ENCODE measurements at places on chromosomes 5 and 9. TPM values are rescaled to one million over a fixed set of nuclear protein-coding genes. Genes with fewer than 3 reads are reported as not detected.

GRCh38 chr5:85906460-85906859, 711.3 kb upstream of the COX7C start:
- no peak for DNase-seq
- H3K27ac ChIP-seq, result no peak overlapping the region
- H3K36me3 ChIP-seq, result no peaks in the 10 kb centered on the region
- no peaks in the 10 kb centered on the region for H3K4me1 ChIP-seq
- no peaks in the 10 kb centered on the region for H3K27me3 ChIP-seq

GRCh38 chr9:134978272-134978671, 60.6 kb upstream of the FCN1 start:
- DNase-seq, result no peak
- no peak overlapping the region for H3K4me3 ChIP-seq
- H3K27ac ChIP-seq, result no peak overlapping the region
- H3K36me3 ChIP-seq, result no peaks in the 10 kb centered on the region
- H3K27me3 ChIP-seq, result peaks cover 67% of the 10 kb centered on the region
- no peaks in the 10 kb centered on the region for H3K4me1 ChIP-seq

DNA sequence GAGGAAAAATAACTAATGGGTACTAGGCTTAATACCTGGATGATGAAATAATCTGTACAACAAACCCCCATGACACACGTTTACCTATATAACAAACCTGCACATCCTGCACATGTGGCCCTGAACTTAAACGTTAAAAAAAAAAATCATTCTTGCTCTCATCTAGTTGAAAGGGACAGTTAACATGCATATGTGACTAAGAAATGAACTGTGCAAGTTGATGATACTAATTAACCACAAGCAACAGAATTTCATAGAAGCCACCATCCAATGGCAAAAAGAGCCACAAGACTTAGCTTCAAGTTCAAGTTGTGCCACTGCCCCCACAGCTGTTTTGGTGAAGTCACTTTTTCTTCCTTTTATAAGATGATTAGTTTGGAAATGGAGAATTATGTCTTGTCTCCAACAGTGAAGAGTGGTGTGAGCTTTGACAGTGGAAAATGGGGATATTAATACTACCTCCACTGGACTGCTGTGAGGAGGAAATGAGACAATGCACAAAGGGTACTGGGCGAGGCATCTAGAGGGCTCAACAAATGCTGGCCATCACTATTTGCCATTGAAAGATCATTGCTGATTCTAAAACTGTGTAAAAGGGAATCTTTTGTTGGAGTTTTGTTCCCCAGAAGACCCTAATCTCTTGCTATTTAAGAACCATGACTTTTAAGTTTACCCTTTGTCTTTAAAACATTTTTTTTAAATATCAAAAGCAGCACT, 202.1 kb downstream of the EBF1 start:
- no peak for DNase-seq
- H3K27me3 ChIP-seq, result no peaks in the 10 kb centered on the region
- H3K27ac ChIP-seq, result no peak overlapping the region

- H3K27me3 ChIP-seq, result peaks cover 22% of the 10 kb centered on the region
- H3K4me3 ChIP-seq, result no peak overlapping the region
- no peak overlapping the region for H3K27ac ChIP-seq
- H3K36me3 ChIP-seq, result no peaks in the 10 kb centered on the region
- no peak for DNase-seq
- H3K4me1 ChIP-seq, result no peaks in the 10 kb centered on the region
These were observed 281.9 kb upstream of the IRX4 start for GRCh38 chr5:2164586-2164985.

DNA sequence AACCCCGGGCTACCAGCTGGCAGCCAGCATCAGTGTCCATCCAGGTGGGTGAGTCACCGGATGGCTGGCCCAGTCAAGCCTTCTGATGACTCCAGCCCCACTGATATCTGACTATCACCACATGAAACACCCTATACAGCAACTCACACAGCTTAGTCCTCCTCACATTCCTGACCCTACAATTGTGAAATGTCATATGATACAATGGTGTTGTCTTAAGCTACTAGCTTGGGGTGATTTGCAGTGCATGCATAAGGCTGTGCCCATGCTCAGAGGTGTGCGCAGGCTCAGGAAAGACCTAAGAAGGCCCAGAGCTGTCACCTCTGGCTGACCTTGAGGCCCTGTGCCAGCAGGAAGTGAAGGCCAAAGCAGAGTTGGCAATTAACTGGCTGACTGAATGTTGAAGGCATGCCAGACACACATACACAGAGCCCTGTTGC, 21.5 kb upstream of the SEMA4D start:
- H3K4me1 ChIP-seq, result peaks cover 10% of the 10 kb centered on the region
- peaks cover 5% of the 10 kb centered on the region for H3K27me3 ChIP-seq
- peak; percentile 96 for DNase-seq
- peak overlapping the region; percentile 5 for H3K4me3 ChIP-seq
- H3K36me3 ChIP-seq, result peaks cover 5% of the 10 kb centered on the region
- peak overlapping the region; percentile 21 for H3K27ac ChIP-seq

DNA sequence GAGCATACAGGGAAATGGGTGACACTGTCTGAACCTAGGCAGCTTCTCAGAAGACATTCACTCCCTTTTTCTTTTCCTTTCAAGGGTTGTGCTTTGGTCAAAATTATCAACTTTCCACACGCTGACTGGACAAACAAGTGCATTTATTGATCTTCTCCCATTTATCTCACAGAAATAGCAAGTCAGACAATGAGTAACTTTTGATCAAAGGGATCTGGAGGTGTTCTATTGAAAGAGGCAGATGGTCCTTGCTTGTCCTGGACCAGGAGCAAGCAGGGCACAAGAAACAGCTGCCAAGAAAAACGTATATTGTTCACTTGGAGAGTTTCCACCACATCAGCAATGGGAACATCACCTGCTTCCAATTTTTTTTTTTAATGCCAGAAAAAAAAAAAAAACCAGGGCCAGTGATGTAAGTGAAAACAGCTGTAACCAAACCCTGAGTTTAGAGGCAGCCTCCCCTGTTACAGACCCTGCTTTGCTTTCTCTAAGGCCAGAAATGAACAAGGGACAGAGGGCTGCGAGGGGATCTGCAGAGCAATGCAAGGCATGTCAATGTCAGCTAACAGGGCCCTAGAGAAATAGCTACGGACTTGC, 79.8 kb downstream of the NIPSNAP3B start:
- no peaks in the 10 kb centered on the region for H3K36me3 ChIP-seq
- no peak for DNase-seq
- H3K27me3 ChIP-seq, result no peaks in the 10 kb centered on the region
- H3K27ac ChIP-seq, result no peak overlapping the region

- no peaks in the 10 kb centered on the region for H3K4me1 ChIP-seq
- H3K36me3 ChIP-seq, result no peaks in the 10 kb centered on the region
- H3K4me3 ChIP-seq, result no peak overlapping the region
- no peak for DNase-seq
These were observed 11.2 kb downstream of the GLRA1 start for GRCh38 chr5:151913425-151913824.

- no peak overlapping the region for H3K4me3 ChIP-seq
These were observed 109.3 kb upstream of the TLE1 start for GRCh38 chr9:81798606-81799005.

GRCh38 chr5:102421647-102422046, 77.2 kb downstream of the SLCO6A1 start:
- DNase-seq, result peak; percentile 48
- H3K4me3 ChIP-seq, result no peak overlapping the region
- H3K4me1 ChIP-seq, result no peaks in the 10 kb centered on the region
- no peak overlapping the region for H3K27ac ChIP-seq
- no peaks in the 10 kb centered on the region for H3K27me3 ChIP-seq

DNA sequence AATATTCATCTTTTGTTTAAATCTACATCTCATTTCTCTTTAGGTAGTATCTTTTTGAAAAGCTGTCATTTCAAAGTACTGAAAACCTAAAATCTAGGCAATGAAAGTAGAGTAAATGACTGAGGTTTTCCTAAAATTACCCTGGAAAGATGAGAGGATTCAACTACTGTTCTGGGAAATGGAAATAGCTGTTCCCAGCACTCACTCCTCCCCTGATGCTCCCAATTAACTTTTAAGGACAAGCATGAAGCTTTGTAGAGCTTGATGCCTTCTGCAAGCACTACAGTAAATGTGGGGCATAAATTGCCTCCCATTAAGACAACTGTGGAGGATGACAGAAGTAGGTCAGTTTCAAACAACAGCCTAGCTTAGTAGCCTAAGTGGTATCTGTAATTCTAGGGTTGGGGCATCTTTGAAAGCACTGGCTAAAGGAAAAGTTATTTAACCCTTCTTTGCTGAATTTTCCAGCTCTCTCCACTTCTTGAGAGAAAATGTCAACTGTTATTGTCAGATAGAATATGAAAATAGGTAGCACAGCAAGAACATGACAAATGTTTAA, 100.2 kb upstream of the GNA14 start:
- H3K36me3 ChIP-seq, result peaks cover 6% of the 10 kb centered on the region
- no peak overlapping the region for H3K27ac ChIP-seq
- H3K4me3 ChIP-seq, result no peak overlapping the region
- no peaks in the 10 kb centered on the region for H3K27me3 ChIP-seq
- peaks cover 16% of the 10 kb centered on the region for H3K4me1 ChIP-seq

DNA sequence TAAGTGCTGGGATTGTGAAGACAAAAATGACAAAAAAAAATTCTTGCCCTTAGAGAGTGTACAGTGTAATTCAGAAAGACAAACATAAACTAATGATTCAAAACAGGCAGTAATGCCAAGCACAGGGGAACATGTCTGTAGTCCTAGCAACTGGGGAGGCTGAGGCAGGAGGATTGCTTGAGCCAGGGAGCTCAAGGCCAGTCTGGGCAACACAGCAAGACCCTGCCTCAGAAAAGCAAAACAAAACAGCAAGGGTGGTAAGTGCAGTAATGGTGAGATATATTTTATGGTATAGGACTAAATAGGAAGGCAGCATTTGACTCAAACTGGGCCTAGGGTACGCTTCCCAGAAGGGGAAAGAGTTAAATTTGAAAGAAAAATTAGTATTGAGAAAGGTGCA, 18.9 kb downstream of the FREM1 start:
- no peak overlapping the region for H3K4me3 ChIP-seq
- no peak overlapping the region for H3K27ac ChIP-seq
- no peaks in the 10 kb centered on the region for H3K36me3 ChIP-seq
- DNase-seq, result no peak
- peaks cover 56% of the 10 kb centered on the region for H3K27me3 ChIP-seq

- H3K27me3 ChIP-seq, result peaks cover 61% of the 10 kb centered on the region
- DNase-seq, result peak; percentile 14
- H3K27ac ChIP-seq, result no peak overlapping the region
- H3K4me1 ChIP-seq, result no peaks in the 10 kb centered on the region
- H3K4me3 ChIP-seq, result no peak overlapping the region
- H3K36me3 ChIP-seq, result no peaks in the 10 kb centered on the region
These were observed 49.3 kb downstream of the RASGEF1C start for GRCh38 chr5:180159756-180160155.

DNA sequence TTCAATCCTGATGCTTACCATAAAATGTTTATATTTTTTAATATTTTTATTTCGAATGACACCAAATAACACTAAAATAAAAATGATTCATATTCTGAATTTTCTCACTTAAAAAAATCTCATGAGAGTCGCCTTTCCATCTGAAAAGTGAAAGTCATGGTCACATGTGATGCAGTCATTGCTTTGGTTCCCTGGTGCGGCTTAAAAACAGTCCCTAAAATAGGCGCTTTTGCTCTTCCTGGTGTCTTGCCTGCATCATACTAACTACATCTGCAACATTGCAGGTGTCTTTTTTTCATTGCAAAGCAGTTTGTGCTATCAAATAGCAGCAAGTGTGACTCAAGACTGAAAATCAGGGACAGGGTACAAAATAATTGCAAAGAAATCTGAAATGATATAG, 185.2 kb upstream of the NREP start:
- H3K27me3 ChIP-seq, result no peaks in the 10 kb centered on the region
- H3K27ac ChIP-seq, result no peak overlapping the region
- H3K4me3 ChIP-seq, result no peak overlapping the region
- no peak for DNase-seq

- no peaks in the 10 kb centered on the region for H3K36me3 ChIP-seq
- peak within 1 kb of the TSS; percentile 90 for H3K27ac ChIP-seq
- peak within 1 kb of the TSS; percentile 94 for H3K4me3 ChIP-seq
- DNase-seq, result peak; percentile 55
These were observed at the start of gene PCDHAC2 for GRCh38 chr5:140966293-140967225. TSS of gene PCDHAC2 (plus strand) at chr5:140966476. CDS start at chr5:140966767, 291 bp downstream.

GRCh38 chr9:14389657-14390056, 75.7 kb upstream of the NFIB start:
- H3K27me3 ChIP-seq, result no peaks in the 10 kb centered on the region
- no peaks in the 10 kb centered on the region for H3K4me1 ChIP-seq
- H3K4me3 ChIP-seq, result no peak overlapping the region
- H3K27ac ChIP-seq, result no peak overlapping the region
- DNase-seq, result no peak
- H3K36me3 ChIP-seq, result no peaks in the 10 kb centered on the region

GRCh38 chr9:122944960-122945888, 4.4 kb downstream of the RABGAP1 start:
- H3K36me3 ChIP-seq, result peaks cover 35% of the 10 kb centered on the region
- H3K27ac ChIP-seq, result peak overlapping the region; percentile 21
- H3K4me3 ChIP-seq, result no peak overlapping the region

DNA sequence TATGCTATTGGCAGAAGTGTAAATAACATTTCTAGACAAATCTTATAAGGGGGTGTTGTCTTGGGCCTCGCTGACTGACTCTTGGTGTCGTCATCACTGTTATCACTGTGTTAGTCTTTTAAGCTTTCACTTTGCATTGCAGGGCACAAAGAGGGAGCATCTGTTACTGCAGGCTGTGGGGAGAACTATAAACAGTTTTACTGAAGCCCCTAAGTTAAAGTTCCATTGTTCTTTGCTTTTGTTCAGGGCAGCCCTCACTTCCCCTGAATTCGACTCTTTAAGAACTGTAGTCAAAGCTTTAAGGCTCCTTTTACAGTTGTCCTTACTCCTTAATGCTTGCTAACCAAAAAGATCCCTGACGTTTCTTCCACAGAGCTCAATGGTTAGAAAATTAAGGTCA, 605.0 kb downstream of the RAB3C start:
- DNase-seq, result no peak
- H3K36me3 ChIP-seq, result peaks cover 22% of the 10 kb centered on the region
- no peaks in the 10 kb centered on the region for H3K27me3 ChIP-seq
- no peak overlapping the region for H3K4me3 ChIP-seq
- peaks cover 14% of the 10 kb centered on the region for H3K4me1 ChIP-seq
- no peak overlapping the region for H3K27ac ChIP-seq

IRX2 gene
- total RNA-seq, result 35.4 TPM

AQP7 gene
- total RNA-seq, result not detected

ZNF354C gene
- total RNA-seq, result 3.9 TPM

SLF1 gene
- 6.0 TPM for total RNA-seq

FAM219A gene
- 19.3 TPM for total RNA-seq

PCDHGA11 gene
- 0.30 TPM for total RNA-seq

DPYSL3 gene
- total RNA-seq, result 8.2 TPM

RXRA gene
- 57.7 TPM for total RNA-seq

WNT8A gene
- total RNA-seq, result not detected

SLIT3 gene
- total RNA-seq, result 0.34 TPM
